ENCODE measurements at places on chromosomes 1 and 21. TPM values are rescaled to one million over a fixed set of nuclear protein-coding genes. Genes with fewer than 3 reads are reported as not detected.

DNA sequence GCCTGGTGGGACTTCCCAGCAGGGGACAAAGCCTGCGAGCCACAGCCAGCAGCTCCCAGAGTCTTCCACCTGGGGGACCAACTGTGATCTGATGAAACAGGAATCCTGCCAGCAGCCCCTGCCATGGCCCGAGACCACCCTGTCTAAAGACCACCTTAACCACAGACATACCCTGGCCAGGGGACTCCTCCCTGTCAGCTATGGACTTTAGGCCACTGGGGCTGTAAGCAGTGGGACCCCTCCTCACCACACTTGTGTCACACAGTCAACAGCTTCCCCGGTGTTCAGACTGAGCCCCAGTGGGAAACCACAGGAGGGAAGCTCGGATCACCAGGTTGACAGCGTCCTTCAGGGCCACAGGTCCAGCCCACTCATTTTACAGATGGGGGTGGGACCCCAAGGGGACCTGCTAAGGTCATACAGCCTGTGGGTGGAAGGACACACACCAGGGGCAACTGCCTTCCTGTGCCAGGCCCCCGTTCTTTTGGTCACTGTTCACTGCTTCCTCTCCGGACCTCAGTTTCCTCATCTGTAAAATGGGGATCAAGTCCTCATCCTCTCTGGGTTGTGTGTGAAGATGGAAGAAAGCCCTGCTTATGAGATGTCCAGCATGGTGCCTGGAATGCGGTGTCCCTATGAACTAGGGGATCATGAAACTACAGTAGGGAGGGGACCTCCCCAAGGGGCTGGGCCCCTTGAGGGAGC, 11.4 kb downstream of the EPHA2 start:
- DNase-seq, result no peak

- DNase-seq, result no peak
Measured at GRCh38 chr1:202124142-202124541, 1.4 kb downstream of the GPR37L1 start.

DNA sequence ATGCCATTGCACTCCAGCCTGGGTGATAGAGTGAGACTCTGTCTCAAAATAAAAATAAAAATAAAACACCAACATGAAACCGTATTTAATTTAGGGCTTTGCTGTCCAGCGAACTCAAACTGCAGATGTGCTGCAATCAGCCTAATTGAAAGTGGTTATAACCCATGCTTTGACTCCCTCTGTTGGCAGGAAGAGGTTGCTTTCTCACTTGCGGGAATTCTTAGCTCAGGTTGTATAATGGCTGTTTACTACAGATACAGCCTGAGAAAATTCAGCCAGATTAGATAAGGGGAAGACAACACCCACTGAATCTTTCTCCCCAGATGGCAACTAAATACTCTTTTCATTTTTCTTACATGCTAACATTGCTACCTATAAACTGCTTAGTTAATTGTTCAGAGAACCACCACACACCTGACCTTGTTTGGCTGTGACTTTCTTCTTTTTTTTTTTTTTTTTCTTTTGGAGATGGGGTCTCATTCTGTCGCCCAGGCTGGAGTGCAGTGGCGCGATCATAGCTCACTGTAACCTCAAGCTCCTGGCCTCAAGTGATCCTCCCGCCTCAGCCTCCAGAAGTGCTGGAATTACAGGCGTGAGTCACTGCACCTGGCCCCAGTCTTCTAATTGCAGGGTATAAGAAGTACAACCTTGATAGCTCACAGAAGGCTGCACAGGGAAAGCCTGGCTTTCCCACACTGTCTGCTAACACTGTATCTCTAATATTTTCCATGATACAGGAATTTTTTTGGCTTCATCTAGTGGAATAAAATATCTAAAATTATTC, 34.6 kb downstream of the DNTTIP2 start:
- DNase-seq, result no peak

DNA sequence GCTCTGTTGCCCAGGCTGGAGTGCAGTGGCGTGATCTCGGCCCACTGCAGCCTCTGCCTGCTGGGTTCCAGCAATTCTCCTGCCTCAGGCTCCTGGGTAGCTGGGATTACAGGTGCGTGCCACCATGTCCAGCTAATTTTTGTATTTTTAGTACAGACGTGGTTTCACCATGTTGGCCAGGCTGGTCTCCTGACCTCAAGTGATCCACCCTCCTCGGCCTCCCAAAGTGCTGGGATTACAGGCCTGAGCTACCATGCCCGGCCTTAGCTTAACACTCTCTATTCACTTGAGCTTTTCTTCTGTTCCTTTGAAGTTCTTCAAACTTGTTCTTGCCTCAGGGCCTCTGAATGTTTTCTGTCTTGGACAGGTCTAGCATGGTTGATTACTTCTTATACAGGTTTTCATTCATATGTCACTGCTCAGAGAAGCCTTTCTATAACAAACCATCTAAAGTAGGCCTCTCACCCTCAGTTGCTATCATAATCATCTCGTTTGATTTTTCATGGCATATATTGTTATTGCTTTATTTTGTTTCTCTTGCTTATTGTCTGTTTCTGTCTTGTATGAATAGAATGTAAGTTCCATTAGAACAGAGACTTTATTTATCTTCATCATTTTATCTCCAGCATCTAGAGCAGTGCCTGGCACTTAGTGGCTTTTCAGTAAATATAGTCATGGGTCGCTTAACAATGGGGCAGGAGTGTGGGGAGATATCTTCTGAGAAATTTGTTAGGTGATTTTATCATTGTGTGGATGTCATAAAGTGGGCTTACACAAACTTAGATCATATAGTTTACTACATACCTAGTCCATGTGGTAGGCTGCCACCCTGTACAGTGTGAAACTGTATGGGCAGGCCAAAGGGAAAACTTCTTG, 12.1 kb downstream of the OSBPL9 start:
- DNase-seq, result no peak

GRCh38 chr1:188826800-188827199, 1650.9 kb downstream of the BRINP3 start:
- DNase-seq, result no peak

DNA sequence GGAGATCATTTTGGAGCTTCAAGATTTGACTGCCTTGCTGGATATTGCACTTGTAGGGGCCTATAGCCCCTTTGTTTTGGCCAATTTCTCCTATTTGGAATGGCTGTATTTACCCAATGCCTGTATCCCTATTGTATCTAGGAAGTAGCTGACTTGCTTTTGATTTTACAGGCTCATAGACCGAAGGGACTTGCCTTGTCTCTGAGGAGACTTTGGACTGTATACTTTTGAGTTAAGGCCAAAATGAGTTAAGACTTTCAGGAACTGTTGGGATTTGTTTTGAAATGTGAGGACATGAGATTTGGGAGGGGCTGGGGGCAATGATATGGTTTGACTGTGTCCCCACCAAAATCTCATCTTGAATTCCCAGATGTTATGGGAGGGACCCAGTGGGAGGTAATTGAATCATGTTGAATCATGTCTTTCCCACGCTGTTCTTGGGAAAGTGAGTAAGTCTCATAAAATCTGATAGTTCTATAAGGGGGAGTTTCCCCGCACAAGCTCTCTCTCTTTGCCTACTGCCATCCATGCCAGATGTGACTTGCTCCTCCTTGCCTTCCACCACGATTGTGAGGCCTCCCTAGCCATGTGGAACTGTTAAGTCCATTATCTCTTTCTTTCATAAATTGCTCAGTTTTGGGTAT, 276.1 kb downstream of the LMX1A start:
- DNase-seq, result no peak

DNA sequence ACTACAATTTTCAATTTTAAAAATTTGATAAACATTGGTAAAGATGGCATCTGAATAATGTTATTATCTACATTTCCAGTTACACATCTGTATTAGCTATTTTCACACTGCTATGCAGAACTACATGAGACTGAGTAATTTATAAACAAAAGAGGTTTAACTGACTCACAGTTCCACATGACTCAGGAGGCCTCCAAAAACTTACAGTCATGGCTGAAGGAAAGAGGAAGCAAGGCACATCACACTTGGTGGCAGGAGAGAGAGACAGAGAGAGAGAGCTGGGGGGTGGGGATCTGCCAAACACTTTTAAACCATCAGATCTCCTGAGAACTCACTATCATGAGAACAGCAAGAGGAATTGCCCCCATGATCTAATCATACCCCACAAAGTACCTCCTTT, 850.0 kb downstream of the LTN1 start:
- DNase-seq, result no peak

DNA sequence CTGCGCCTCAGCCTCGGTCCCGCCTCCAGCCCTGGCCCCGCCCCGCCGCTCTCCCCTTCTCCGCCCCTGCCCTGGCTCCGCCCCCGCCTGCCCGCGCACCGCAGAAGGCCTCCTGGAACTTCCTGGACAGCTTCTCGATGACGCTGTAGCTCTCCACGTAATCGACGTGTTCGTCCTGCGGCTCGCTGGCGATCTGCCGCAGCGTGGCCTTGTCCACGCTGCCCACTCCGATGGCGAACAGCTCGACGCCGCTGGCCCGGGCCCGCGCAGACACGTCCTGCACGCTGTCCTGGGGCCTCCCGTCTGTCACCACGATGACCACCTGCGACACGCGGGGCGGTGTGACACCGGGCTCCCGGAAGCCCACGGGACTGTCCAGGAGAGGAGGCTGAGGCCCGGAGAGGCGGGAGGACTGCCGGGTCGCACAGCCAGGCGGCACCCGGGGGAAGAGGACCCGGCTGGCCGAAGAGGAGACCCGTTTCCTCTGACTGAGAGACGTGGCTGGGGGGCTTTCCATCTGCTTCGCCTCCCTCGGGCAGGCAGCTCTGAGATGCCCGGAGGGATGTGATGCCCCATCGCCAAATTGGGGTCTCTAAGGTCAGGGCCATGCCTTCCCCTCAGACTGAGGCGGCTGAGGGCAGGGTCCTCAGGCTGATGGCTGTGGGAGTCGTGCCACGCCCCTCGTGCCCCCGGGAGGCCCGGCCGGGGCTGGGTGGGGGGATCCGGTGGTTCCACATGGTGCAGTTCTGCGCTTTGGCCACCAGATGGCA, 4.6 kb downstream of the MATN1 start:
- peak; percentile 82 for DNase-seq

DNA sequence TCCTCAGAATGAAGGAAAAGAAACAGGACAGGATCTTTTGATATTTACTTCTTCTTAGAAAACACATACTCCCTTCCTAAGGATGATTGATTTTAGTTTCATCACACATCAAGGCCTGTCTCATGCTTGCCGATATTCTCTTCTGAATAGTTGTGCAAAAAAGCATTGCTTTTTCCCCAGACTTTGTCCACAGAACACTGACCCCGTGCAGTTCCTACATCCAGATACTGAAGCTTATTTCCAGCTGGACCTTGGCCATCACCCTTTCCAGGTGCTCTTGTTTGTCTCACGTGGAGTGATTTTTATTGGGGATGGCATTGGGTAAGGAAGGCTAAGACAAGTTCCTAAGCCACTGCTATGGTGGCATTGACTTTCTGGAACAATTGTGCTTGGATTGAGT, 197.3 kb upstream of the HOOK1 start:
- DNase-seq, result no peak

The PLA2G2C gene
- total RNA-seq, result not detected

The GUCA2A gene
- total RNA-seq, result not detected

The TAF13 gene
- 62.4 TPM for total RNA-seq

The RGS1 gene
- 0.59 TPM for total RNA-seq

The CR1 gene
- total RNA-seq, result 2.2 TPM

The SH2D1B gene
- total RNA-seq, result 0.40 TPM
